IMR-90 (cell line): ENCODE measurements at places on chromosomes 3 and 15.

- peak; percentile 72 for DNase-seq
Observed at GRCh38 chr15:73964736-73965093, 27.4 kb downstream of the STOML1 start.

DNA sequence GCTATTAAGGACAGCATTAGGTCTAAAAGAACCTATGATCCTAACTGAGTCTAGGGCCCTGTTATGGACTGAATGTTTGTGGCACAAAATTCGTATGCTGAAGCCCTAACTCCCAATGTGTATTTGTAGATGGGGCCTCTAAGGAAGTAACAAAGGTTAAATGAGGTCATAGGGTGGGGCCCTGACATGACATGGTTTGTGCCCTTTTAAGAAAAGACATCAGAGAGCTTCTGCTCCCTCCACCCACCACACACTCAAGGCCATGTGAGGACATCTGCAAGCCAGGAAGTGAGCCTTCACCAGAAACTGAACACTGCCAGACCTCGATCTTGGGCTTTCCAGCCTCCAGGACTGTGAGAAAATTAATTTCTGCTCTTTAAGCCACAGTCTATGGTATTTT lies 49.2 kb downstream of the PHC3 start:
- no peak for DNase-seq

GRCh38 chr3:187368251-187369088 lies at the start of gene RTP4:
Gene RTP4 (plus strand): TSS chr3:187368385. CDS start chr3:187368442, 57 bp downstream.
- peak; percentile 10 for DNase-seq

- no peak for DNase-seq
Observed at GRCh38 chr3:174859756-174860155, 622 bp downstream of the NAALADL2 start.

DNA sequence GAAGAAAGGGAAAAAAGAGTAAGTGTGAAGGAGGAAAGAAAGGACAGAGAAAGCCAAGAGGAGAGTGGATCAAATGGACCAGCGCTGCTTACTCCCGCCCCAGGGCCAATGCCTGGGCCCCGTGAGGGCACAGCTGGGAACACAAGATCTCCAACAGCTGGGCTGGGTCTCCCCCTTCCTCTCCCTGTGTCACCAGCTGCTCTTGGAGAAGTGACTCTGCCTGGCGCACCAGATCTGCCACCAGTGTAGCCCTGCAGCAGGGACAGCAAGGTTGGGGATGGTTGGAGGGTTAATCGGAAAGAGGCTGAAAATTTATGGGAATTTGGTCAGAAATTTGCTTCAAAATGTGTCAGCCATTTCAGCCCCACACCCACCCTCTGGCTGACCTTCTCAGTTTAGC lies 8.4 kb downstream of the CDAN1 start:
- DNase-seq, result no peak

DNA sequence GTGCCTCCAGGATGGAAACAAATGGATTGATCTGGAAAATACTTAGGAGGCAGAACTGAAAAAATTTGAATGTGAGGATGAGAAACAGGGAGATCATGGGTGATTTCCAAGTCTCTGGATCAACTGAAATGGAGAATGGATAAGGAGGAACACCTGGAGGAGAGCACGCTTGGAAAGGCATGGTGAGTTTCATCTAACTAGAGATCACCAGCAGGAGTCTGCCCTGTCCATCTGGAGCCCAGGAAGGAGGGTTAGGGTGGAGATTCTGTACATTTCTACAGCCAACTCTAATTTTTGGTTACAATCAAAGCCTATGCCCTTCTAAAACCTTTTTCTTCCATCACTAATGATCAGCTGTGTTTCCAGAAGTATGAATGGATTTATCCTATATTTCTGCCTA lies 995.9 kb upstream of the CFAP20DC start:
- no peak for DNase-seq

DNA sequence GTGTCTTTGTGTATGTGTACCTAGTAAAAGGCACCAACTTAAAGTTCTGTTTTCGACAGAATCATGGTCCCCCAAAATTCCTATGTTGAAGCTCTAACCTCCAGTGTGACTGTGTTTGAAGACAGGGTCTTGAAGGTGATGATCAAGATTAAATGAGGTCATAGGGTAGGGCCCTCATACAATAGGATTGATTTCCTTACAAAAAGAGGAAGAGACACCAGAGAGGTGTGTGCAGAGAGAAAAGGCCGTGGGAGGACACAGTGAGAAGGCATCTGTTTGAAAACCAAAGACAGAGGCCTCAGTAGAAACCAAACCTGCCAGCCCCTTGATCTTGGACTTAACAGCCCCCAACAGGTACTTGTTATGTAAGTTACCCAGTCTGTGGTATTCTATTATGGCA lies 52.0 kb upstream of the CORO2B start:
- no peak for DNase-seq

GRCh38 chr3:127915115-127915936 lies at the start of gene KBTBD12:
Gene KBTBD12 (plus strand): TSS chr3:127915232. CDS start chr3:127923062, 7,830 bp downstream.
- no peak for DNase-seq

GRCh38 chr15:67110361-67110781 lies 45.0 kb downstream of the SMAD3 start:
- no peak for DNase-seq

DNA sequence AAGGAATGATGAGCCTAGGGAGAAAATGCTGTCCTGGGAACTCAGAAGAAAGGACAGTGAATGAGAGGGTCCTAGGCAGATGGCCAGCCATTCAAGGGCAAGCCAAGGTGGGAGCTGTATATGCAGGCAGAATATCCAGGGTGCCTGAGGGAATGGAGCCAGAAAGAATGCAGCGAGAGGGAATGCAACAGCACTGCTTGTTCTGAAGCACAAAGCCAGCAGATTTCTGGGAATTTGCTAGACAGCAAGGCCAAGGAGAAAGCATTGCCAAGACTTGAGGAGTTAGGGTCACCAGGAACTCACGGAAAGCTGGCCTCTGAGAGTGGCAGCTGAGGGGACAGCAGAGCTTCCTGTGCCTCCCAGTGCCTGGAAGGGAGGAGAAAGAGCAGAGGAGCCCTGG lies 200.6 kb downstream of the MYRIP start:
- no peak for DNase-seq

GRCh38 chr15:66740802-66741201 lies 38.8 kb downstream of the SMAD6 start:
- no peak for DNase-seq

DNA sequence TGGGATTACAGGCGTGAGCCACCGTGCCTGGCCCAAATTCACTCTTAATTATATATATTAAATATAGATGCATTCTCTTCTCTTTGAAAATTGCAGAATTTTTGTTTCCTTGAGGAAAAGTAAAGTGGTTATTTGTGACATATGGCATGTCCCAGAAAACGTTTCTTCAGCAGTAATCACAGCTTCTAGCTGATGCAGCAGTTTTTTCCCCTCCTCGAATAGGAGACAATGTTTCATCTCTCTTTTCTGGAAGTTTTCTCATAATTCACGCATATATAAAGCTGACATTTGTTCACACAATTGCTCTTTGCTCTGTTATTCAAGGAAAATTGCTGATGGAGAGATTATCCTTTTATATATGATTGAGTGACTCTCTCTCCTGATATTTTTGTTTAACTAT lies 99.8 kb downstream of the SERPINI1 start:
- DNase-seq, result no peak

DNA sequence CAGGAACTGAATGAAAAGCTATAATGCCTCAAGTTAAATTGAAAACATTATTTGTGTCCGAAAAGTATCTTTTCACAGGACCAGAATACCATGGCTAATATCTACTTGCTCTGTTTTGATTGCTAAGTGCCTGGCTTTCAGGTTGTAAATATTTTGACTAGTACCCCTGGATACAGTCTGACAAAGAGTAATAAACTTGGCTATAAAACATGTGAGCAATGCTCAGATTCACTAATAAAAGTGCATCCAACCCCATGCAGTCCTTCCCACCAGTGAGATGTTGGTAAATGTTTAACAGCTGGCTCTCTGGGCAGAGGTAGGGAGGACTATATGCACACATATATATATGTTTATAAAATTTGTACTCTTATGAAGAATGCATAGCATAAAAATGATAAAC lies 281.8 kb upstream of the TGFBR2 start:
- DNase-seq, result no peak

DNA sequence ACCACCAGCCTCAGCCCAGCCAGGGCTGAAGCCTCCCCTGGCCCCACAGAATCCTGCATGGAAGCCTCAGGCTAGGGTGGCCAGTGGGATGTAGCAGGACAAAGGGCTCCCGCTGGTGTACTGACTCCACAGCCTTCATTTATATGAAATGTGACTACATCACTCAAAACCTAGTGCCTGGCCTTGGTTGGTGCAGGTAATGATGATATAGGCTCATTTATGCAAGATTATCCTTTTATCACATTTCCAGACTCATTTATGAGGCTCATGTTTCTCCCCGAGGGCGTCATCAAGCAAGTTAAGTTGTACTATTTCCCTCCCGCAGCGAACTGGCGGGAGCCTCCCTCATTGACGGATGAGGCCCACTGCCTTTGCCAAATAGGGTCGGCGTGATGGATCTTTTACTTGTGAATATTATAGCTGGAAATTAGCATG lies 179.1 kb upstream of the SMAD3 start:
- no peak for DNase-seq

GRCh38 chr3:159451067-159451466 lies 537.6 kb upstream of the IL12A start:
- DNase-seq, result no peak

DNA sequence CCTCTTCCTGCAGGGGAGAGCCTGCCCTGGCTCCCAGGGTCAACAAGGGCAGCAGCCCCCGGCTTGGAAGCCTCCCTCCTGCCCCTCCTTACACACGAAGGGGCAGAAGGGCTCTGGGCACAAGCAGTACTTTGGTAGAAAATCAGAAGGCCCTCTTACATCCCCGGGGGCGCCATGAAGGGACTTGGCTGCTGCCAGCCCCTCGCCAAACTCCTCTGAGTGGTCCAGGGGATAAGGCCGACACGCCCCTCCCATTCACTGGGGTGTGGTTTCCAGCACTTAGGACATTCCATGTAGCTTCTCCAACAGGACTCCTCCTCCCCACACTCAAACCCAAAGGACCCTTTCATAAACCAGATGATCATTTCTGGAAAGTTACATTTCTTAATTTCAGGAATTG lies 1.2 kb upstream of the ST8SIA2 start:
- no peak for DNase-seq

GRCh38 chr15:86229936-86230335 lies 150.3 kb downstream of the AGBL1 start:
- no peak for DNase-seq

GRCh38 chr3:190762801-190763200 lies 99.7 kb downstream of the GMNC start:
- no peak for DNase-seq

DNA sequence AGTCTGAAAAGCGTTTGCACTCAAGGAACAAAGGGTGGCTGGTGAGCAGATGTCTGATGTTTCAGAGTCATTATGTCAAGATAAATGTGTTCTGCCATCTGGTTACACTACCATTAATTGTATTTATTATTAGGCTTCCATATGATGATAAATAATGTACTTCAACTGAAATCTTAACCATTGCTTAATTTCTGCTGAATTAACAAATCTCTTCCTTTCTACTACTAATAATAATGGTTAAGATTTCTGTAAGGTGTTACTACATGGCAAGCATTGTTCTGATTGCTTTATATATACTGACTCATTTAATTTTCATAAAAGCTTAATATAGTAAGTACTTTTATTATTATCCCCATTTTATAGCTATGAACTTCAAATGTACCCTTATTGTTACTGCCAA lies 68.4 kb upstream of the GALNT15 start:
- no peak for DNase-seq

GRCh38 chr3:59886790-59887189 lies 837.0 kb upstream of the CFAP20DC start:
- no peak for DNase-seq

- no peak for DNase-seq
Observed at GRCh38 chr3:27378331-27378730, 9.1 kb upstream of the NEK10 start.

GRCh38 chr15:74957476-74958035 lies 984 bp upstream of the RPP25 start:
- no peak for DNase-seq

GRCh38 chr3:180855364-180855763 lies 57.1 kb upstream of the FXR1 start:
- DNase-seq, result no peak

DNA sequence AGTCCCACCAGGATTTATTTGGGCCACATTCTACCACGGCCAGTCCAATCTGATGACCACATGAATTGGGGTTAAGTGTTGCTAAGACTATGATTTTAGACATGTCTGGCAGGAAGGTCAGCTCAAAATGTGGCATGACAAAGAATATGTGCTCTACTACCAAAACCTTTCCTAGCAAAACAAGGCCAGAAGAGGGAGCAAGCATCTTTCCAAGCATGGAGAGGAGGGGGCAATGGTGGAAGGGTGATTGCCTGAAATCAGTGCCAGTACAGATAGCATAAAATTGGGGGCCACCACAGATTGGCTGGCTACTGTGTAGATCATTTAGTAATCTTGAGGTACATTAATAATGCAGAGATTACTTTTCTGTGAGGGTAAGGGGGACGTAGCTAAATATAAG lies 43.2 kb downstream of the TMEM39A start:
- no peak for DNase-seq

DNA sequence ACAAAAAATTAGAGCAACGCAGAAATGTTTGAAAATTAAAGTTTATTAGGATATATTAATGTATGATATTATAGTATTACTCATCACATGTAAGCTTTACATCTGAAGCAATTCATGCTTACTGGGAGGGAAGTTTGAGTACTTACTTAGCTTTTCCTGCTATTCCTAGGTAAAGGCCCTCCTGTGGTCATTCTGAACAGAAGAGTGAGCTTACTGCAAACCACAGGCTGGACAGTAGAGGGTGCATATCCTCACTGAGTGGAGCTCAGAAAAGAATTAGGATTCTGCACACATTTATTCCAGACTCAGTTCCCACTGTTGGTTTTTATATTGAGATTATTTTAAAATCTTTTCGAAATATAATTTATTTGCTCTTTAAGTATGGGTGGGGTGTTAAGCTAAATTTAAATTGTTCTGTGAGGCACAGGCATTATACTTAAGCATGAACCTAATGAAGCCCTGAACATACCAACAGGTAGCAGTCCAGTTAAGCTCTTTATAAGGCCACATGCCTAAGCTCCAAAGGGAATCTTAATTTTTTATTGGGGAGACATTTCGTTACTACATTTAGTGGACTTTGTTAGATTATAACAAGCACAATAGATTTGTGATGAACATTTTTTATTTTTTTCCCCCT lies 10.2 kb downstream of the MRPS22 start:
- peak; percentile 71 for DNase-seq

GRCh38 chr3:166211451-166211850 lies 374.2 kb upstream of the BCHE start:
- DNase-seq, result no peak

GRCh38 chr3:8493744-8494143 lies 7.9 kb upstream of the LMCD1 start:
- DNase-seq, result no peak

GRCh38 chr15:61769557-61769956 lies 290.7 kb downstream of the VPS13C start:
- no peak for DNase-seq

DNA sequence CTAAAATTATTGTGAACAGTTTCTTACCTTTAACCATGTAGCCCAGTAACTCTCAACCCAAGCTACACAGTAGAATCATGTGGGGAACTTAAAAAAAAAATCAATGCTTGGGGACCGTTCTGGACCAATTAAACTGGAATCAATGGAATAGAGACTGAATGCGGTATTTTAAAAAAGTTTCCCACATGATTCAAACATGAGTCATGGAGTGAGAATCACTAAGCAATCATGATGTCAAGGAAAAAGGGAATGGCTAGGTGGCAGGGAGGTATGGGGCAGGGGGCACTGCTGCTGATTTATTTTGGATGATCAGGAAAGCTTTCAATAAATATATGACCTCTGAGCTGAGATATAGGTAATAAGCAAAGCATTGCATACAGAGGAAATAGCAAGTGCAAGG lies 250.5 kb upstream of the RORA start:
- no peak for DNase-seq
